Hippocampal formation (tissue), 2 donors: ENCODE measurements at places on chromosomes 5 and 9.

- DNase-seq: no peak
Observed at GRCh38 chr9:20315677-20316076, 306.6 kb downstream of the MLLT3 start.

DNA sequence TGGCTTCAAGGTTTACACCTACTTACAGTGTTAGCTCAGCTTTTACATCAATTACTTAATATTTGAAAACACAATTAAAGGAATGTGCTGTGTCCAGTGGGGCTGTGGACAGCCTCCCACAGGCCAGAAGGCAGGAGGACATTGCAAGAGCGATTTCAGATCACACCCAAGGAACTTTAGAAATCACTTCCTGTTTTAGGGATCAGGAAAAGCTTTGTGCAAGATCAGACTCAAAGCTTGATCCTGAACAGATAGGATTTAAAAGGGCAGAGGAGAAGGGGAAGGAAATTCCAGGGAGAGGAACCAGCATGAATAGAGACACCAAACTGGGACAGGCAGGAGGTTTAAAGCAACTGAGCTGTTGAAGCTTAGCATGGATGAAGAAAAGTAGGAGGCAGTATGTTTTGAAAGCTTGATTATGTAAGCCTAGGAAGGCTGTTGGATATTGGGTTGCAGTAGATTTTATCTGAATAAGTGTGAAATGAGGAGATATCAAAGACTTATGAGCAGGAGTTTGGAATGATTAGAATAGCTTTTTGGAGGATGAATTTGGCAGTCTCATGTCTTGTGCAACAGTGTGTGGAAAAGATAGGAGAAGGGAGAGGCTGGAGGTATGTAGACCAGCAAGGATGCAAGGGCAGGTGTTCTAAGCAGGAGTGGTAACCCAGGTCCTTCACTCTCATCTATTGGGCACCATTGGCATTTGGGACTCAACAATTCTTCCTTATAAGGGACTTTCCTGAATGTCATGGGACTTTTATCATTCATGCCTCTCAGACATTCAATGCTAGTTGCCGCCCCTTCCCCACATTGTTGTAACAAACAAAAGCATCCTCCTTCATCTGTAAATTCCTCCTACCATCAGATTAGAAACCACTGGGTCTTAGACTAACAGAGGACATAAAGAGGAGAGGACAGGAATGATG, 123.5 kb downstream of the TARS1 start:
- no peak for DNase-seq

- no peak for DNase-seq
Observed at GRCh38 chr9:20351715-20352114, 270.6 kb downstream of the MLLT3 start.

DNA sequence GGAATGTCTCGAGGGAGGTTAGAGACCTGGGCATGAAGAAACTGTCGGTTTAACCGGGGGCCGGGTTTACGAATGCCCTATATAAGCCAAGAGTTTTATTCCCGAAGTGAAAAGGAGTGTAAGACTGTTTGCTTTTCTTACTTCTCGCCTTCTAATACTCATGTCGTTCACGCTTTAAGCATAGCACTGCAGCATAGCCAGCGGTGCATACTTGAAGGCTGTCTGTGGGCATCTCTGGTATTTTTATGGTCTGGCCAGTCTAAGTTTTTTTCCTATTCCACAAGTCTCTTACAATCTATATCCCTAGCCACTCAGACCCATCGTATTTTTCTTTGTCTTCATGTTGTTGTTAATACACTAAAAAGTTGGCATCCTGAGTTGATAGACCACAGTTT, 1.2 kb downstream of the UHRF2 start:
- no peak for DNase-seq

DNA sequence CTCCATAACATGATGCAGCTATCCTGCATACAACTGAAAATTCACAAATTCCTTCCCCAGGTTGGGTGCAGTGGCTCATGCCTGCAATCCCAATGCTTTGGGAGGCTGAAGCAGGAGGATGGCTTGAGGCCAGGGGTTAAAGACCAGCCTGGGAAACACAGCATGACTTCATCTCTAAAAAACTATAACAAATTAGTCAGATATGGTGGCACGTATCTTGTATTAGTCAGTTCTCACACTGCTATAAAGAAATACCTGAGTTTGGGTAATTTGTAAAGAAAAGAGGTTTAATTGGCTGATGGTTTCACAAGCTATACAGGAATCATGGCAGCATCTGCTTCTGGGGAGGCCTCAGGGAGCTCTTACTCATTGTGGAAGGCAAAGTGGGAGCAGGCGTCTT, 56.4 kb upstream of the DAPK1 start:
- no peak for DNase-seq

- no peak for DNase-seq
Observed at GRCh38 chr5:10768328-10768899, 7.4 kb upstream of the DAP start.

DNA sequence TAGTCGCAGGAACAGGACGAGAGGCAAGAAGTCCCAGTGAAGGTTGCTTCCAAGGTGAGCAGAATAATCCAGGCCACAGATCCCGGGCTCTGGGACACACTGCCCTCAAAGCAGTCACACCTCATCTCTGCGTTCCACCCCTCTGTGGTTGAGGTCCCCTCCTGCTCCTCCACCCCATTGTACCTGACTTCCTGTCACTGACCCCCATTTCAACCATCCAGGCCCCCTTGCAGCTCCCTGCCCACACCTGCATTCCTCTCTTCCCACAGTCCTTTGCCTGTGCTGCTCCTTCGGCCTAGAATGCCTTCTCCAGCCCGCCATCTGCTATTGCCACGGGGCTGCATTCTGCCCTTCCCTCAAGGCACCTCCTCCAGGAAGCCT, 73.5 kb downstream of the PAX5 start:
- no peak for DNase-seq

- DNase-seq: no peak
Observed at GRCh38 chr5:169429044-169429443, 128.1 kb upstream of the SLIT3 start.

GRCh38 chr9:137435980-137436760, 5.0 kb downstream of the ENTPD8 start:
- no peak for DNase-seq
